Stimulated activated CD8-positive, alpha-beta memory T cell treated with anti-CD3 and anti-CD28 coated beads, Interleukin-4, amount 100 ng/mL, for 48 hours (primary cell): ENCODE measurements at places on chromosomes 13 and 19.

DNA sequence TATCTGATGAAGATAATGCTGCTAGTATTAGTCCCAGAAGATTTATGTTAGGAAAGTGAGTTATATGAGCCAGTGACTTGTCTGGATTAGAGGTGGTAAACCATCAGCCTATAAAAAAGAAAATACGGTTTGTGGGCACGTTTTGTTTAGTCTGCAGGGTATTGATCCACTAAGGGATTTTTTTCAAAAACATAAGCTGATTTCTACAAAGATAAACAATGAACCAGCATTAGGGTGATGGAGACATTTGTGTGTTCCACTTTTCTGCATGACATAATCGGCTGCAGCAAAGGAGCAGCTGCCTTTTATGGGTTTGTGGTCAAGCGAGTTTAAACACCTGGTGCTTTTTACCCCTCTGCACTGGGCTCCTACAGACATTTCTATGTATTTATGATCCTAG, 836.4 kb upstream of the GPC6 start:
- DNase-seq, result no peak

DNA sequence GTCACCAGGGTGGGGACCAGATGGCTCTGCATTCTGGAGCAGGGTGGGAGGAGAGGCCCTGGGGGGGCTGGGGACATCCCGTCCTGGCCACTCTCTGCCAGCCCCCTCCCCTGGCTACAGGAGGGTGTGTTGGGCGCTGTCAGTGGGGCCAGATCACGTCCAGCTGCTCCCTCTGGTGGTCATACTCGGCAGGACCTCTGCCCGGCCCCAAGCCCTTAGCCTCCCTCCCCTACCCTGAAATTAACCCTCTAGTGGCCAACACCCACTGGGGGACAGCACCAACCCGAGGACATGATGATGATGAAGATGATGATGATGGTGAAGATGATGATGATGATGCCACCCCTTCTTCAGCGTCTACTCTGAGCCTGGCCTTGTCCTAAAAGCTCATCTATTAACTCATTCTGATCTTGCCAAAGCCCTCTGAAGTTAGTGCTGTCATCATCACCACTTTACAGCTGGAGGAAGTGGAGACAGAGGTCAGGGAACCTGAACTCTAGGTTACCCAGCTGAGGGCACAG, 590 bp upstream of the LGI4 start:
- peak; percentile 86 for DNase-seq

DNA sequence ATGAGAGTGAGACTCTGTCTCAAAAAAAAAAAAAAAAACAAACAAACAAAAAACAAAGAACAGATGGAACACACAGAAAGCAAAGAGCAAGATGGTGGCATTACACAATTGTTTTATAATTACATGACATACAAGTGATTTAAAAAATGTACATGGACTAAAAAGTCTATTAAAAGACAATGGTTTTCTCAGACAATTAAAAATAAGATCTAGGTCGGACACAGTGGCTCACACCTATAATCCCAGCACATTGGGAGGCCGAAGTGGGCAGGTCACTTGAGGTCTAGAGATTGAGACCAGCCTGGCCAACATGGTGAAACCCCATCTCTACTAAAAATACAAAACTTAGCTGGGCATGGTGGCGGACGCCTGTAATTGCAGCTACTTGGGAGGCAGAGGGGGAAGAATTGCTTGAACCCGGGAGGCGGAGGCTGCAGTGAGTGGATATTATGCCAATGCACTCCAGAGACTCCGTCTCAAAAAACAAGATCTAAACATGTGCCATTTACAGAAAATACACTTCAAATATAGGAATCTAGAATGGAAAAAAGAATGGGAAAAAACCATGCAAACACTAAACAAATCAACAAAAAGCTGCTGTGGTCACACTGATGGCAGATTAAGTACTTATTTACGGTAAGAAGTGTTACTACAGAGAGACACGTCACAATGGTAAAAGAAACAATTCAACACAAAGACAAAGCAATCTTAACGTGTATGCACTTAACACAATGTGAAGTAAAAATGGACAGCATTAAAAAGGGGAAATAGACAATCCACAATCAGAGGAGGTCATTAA, 26.7 kb downstream of the MIER2 start:
- DNase-seq, result no peak

GRCh38 chr13:63297163-63297562, 1881.5 kb upstream of the PCDH20 start:
- DNase-seq, result no peak

DNA sequence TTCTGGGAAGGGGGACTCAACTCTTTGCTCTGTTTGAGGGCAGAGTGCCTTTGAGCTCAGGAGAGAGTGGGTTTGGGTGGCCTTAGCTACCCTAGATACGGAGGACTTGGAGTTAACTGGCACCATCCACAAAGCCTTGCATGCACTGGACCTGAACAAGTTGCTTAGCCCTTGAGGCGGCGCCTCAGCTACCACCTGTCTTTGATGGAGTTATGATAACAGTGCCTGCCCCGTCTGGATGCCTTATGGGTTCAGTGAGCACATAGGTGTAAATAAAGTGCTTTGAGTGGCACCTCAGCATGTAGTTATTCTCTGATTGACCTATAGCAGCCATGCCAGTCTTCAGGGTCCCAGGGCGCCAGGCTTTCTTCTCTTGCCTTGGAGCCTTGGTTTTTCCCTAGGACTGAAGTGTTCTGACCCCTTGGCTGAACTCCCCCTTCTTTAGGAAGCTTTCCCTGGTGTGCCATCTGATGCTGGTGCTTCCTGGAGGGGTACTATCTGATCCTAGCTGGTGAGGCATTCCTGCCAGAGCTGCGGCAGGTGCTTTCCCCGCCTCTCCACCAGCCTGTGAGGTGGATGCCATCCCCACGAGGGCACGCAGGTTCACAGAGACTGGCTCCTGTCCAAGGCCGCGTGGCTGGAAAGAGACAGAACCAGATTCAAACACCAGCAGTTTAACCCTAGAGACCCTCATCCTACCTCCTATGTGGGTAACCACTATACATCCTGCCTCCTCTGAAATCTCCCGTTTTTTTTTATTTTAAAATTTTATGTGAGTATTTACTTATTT, 5.8 kb downstream of the BCKDHA start:
- no peak for DNase-seq

- no peak for DNase-seq
Observed at GRCh38 chr19:49445997-49446396, 4.7 kb upstream of the SLC17A7 start.

- DNase-seq, result no peak
Observed at GRCh38 chr13:99572921-99573320, 71.6 kb downstream of the TM9SF2 start.

DNA sequence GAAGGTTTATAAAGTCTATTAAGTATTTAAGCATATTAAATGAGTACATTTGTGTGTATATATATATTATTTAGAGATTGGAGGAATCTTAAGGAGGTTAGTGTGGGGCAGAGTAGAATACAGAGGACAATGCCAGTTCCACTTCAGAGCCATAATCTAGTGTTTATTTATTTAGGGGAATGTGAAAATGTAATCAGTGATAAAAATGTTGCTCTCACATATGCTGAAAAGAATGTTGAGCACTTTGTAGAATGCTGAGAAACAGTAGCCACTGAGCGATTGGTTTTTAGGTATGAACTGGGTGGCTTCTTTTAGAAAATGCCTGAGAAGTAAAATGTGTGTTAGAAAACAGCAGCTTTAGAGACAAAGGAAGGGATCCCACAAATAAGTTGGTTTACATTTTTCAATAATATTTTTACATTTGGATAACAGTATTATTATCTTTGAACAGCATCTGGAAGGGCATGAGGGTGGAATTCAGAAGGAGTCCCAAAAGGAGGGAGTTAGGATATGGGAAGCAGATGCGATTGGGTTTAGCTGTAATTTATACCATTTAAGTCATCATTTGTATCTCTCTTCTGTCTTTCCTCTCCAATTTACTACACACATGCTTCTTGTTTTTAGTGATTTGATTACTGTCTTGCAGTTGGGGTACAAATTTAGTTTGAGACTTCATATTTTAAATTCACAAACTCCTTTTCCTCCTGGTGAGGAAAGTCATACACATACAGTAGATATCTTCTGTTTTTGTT, 68.6 kb downstream of the NDFIP2 start:
- DNase-seq, result no peak

GRCh38 chr13:41267106-41267505, 3.7 kb upstream of the MTRF1 start:
- DNase-seq, result no peak

- peak; percentile 62 for DNase-seq
Observed at GRCh38 chr19:56105090-56105701, 15.9 kb downstream of the ZNF787 start.

- no peak for DNase-seq
Observed at GRCh38 chr13:50069261-50069660, 54.0 kb downstream of the KCNRG start.

DNA sequence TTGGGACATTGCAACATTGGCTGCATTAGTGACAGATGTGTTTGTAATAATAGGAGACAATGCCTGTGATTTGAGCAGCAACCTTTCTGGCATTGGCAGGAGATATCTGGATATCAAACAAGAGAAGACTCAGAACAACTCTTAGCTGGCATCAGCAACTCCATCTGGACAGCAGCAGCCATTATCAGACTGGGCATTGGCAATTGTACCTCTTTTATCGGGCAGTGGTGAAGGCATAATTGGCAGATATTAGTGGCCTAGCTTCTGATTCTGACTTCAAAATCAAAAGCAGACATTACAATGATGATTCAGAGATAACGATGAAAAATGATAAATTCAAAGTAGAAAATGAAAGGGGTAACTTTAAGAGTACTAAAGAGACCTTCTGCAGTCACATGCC, 1193.7 kb downstream of the EFNB2 start:
- no peak for DNase-seq

- peak; percentile 70 for DNase-seq
Observed at GRCh38 chr13:24254146-24254841, 55.1 kb upstream of the C1QTNF9 start.

GRCh38 chr13:110985541-110985940, 70.7 kb upstream of the ANKRD10 start:
- no peak for DNase-seq

GRCh38 chr13:89688918-89689317, 1658.6 kb upstream of the MIR17HG start:
- DNase-seq, result no peak
